A172 (cell line): ENCODE measurements at places on chromosomes 2 and 18.
A peak's percentile ranks its signal among the peaks of the same experiment; 100 is the strongest.

DNA sequence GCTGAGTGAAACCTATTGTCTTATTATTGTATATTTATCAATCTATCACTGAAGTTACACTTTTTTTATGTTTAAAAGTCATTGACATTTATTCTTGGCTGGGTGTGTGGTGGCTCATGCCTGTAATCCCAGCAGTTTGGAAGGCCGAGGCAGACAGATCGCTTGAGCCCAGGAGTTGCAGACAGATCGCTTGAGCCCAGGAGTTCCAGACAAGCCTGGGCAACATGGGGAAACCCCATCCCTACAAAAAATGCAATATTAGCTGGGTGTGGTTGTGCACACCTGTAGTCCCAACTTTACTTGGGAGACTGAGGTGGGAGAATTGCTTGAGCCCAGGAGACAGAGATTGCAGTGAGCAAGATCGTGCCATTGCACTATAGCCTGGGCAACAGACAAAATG, 97.8 kb downstream of the EPC2 start:
- no peak for DNase-seq

GRCh38 chr18:50131591-50131990, 63.4 kb downstream of the MYO5B start:
- no peak for DNase-seq

DNA sequence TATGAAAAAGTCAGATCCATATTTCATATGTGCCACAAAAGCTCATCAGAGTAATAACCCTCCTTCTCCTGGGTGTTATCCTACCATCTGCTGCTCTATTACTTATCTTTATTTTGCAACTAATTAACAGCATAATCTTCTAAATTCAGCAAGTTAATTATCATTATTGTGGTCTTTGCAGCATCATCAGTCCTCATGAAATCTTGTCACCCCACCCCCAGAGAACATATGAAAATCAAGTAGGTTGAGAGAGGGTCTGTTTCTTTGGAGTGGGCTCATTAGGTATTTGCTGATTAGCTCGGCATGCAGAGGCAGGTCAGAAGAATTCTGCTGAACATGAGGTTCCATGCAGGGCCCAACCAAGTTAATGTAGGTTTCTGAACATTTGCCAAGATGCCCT, 64.8 kb downstream of the ATF2 start:
- DNase-seq: no peak

DNA sequence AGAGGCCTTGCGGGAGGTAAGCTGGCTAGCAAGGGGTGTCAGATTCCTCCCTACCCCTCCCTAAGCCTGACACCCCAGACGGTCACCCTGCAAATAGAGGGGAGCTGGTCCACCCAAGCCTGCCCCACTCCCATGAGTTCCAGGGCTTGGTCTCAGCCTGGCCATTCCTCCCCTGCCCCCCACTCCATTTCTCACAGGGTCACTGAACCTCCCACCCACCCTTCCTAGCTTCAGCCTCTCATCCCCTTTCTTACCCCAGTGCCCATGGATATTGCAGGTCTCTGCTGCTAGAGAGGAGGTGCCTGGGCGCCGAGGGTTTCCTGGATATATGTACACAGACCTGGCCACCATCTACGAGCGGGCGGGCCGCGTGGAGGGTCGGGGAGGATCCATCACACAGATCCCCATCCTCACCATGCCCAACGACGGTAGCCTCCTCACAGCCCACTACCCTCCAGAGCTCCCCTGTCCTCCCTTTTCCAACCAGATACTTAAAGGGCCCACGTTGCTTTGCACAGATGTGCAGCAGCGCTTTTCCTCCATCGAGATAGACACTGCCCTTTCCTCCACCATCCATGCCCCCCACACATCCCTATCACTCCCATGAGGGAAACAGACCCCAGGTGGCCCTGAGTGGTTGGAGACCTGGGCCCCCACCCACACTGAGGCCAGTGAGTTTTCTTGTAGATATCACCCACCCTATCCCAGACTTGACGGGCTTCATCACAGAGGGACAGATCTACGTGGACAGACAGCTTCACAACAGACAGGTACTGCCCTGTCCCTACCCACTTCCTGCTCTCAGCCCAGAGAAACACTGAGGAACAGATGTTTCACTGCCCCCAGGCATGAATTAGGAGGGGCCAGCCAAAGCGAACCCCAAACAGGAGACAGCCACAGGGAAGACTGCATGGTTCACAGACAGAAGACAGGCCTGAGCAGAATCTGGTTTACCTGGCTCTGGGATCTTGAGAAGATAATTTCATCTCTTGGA, 15.2 kb upstream of the ANKRD53 start:
- no peak for DNase-seq

DNA sequence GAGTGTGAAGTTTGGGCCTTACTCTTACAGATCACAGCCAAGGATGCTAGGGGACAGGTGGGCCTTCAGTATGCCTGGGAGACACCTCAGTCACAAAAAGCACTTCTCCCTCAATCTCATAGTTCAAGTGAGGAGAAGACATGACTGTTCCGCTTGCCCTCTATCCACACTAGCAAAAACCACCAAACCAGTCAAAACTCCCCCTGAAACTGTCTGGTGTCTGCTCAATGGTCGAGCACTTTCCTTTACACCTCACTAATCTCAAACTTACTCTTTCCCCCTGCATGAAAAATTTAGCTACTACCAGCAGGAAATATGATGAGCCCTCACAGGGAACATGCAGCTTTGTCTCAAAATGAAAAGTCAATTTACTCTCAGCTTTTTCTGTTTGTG, 232.2 kb downstream of the TRIB2 start:
- no peak for DNase-seq

DNA sequence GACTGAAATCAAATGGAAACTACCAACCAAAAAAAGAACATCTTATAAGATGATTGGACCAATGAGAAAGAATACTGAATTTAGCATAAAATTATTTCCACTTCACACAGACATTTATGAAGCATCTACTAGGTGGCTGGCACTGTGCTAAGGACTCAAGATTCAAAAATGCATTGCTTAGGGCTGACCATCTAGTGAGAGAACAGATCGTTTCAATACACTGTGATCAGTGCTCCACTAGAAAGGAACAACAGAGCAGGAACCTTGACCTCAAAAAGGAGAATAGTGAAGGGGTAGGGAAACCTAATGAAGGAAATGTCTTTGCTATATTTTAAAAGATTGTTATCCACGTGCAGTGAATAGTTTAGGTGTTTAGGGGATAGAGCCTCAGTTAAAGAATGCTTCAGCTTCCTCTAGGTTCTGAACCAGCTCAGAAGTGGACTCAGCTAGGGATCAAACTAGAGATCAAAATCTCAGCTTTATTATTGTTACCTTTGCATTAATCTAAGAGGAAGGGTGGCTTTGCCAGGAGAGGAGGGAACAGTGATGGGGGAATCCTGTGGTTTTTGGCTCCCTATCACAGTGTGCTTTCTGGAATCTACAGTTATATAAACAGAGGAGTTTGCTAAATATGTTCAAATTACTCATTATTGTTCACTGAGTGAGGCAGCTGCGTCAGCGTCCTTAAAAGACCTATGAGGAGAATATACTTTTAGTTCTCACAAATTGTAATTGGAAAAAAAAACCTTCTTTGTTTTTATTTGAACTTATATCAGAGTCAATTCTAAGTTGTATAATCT, 16.2 kb upstream of the BBS5 start:
- DNase-seq: peak; percentile 54

DNA sequence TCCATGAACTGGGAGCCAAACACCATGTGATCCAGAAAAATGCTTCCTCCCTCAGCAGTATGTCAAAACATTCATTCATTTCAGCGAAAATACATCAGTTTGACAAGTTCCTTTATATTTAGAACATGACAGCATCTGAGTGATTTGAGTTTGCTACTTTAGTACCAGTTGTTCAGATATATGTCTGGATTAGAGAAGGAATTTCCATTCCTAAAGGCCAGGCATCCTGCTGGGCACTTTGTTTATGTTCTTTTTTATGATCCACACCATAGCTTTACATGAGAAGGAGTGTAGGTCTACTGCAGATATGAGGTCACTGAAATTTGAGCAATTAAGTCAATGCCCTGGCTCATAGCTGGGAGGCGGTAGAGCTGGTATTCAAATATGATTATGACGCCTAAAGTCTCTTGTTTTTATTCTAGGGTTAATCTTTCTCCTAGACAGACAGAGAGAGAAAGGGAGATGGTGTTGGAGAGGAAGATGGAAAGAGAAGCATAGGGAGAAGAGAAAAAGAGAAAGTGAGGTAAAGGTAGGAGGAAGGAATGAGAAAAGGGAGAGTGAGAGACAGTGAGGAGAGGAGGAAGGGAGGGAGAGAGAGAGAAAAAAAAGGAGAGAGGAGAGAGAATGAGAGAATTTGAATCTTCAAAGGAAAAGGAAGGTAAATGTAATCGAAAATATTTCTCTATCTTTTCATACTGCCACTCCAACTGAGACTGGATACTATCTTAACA, 839.5 kb upstream of the FANCL start:
- DNase-seq: no peak

GRCh38 chr2:35963824-35964223, 391.8 kb upstream of the CRIM1 start:
- DNase-seq: no peak

- no peak for DNase-seq
These were observed 78.2 kb upstream of the MGAT4A start for GRCh38 chr2:98809116-98809515.

- no peak for DNase-seq
These were observed 168.1 kb downstream of the NRXN1 start for GRCh38 chr2:50863856-50864255.

DNA sequence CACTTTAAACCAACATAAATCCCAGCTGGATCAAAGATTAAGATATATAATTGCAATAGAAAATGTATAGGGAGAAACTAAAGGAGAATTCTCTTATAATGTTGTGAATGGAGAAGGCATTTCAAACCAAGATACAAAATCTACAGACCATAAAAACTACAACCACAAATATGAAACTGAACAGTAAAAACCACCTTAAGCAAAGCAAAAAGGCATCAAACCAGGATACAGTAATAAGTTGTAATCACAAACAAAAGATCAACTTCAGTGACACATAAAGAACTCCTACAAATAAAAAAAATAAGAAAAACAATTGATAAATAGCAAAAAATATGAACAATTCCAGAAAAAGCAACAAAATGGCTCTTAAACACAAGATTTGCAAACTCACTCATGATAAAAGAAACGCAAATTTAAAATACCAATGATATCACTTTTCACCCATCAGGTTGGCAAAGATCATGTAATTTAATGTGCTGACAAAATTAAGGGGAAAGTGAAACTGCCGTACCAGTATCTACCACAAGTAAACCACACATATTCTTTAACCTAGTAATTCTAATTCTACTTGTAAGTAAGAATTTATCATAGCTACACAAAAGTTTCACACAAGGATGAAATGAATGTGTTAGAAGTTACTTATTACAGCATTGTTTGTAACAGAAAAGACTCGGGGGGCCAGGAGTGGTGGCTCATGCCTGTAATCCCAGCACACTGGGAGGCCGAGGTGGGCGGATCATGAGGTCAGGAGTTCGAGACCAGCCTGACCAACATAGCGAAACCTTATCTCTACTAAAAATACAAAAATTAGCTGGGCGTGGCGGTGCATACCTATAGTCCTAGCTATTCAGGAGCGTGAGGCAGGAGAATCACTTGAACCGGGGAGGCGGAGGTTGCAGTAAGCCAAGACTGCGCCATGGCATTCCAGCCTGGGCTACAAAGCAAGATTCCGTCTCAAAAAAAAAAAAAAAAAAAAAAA, 101.9 kb downstream of the USP34 start:
- peak; percentile 12 for DNase-seq

DNA sequence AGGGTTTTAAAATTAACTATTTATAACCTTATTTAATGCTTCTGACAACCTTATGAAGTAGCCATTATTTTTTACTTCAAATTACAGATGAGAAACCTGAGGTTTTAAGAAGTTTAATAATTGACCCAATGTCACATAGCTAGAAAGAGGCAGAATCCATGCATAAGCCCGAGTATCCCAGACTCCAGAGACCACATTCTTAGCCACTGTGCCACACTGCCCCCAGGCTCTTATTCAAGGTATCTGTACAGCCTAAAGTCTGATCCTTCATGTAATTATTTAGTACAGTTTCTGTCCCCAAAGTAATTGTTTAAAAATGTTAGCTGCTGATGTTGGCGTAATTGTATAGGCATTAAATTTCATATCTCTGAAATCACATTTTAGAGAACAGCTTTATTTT, 124.7 kb upstream of the LRRTM1 start:
- DNase-seq: no peak

DNA sequence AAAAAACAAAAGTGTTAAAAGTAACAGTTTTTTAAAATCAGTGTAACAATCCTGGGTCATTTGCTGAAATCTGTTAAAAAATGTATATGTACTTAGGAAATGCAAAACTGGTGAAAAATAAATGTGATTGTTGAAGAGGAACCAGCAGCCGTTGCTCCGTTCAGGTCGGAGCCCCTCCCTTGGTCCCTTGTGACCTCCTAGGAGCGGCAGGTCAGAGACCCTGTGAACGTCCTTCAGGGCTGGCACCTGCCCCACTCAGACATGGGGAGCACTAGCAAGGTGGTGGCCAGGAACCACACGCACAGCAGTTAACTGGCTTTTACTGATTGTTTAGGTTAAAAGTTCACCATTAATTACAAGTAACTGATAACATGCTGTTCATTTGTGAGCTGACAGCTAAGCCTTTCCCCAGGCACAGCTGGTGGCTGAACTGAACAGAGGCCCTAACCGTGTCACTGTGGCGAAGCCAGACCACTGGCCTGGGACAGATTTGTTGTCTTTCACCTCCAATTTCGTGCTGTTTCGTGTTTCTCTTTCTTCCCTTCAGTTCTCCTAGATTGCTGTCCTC, 159.2 kb upstream of the ALKAL2 start:
- DNase-seq: no peak

DNA sequence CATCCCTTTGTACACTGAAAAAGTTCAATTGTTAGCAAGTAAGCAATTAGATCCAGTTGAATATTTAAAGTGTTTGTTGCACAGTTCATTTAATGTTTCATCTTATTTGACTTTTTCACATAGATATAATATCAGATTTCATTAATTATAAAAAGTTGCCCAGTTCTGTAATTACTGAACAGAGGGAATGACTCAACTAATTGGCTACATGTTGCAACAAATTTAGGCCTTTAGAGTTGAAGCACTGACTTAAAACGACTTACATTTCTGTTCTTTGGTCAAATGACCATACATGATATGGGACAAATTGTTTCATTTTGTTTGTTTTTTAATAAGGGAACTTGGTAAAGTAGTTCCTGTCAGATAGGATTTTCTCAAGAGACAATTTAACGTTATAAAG, 68.5 kb upstream of the FAM117B start:
- DNase-seq: no peak

- no peak for DNase-seq
These were observed 10.1 kb downstream of the PTPN18 start for GRCh38 chr2:130365963-130366362.
